MCF 10A (cell line): ENCODE measurements at places on chromosomes 12 and 14.

DNA sequence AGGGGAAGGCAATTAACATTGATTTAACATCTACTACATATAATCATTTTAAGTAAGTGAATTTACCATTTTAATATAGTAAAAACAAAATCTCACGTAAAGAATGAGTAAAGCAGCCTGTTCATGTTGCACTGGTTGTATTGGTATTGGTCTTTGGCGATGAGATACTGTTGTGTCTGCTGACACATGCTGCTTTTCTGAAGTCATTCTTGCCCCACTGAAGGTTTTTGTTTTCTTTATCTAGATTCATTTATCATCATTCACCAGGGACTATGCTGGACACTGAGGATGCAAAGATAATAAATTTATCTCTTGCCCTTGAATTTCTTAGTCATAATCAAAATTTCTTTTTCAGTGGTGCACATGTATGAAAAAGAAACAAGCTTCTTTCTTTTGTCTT, 246.2 kb upstream of the NPAS3 start:
- DNase-seq: no peak

- DNase-seq: no peak
These were observed 321.6 kb downstream of the ZFP36L1 start for GRCh38 chr14:68471029-68471963.

DNA sequence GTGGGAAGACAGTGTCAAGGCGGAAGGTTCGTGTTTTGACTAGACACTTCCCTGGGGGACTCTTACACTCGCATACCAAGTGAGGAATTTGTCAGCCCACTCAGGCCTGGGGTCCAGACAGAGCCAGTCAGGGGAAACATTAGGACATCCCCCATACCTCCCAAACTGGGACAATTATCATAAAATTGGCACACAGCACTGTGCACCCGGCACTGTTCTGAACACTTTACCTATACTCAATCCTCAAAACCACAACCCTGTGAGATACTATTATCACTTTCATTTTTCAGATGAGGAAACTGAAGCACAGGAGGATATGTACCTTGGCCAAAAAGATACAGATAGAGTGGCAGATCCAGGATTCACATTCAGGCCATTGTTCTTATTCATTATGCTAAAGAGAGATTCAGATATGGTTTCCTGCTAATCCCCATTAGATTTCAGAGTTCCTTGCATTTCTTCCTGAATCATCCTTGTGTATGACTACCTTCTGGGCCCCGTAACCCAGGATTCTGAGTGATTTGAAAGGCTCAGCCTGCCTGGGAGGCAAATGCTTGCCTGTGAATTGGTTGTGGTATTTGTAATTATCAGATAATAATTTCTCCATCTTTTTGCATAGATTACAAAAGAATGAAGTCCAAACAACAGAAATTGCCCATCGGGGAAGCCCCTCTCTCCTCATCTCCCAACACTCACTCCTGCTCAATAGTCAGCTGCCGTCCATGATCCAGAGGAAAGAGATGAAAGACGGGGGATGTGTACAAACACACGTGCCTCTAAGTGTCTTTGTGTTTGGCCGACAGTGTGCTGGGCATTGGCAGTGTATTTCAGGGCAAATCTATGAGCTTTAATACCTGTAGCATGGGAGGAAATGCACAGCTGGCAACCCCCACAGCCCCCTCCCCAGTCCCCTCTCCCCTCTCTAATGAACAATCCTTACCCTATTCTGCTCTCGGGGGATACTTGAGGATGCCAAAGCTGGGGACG, 4.6 kb downstream of the TAC3 start:
- DNase-seq: no peak

DNA sequence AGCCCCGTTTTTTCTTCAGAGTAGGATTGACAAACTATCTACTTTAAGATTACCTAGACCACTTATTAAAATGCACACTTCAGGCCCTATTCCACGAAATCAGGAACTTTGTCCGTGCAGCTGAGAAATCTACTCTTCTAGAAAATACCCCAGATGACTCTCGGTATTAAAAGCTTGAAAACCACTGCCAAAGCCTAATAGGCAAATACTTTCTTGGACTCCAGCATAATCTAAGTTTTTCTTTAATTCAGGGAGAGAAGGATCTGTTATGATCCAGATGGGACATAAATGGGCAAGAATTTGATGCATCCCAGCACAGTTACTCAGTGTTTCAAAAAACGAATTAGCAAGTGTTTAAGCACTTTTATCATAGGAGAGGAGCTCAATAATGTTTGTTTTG, 94.5 kb downstream of the TMX1 start:
- no peak for DNase-seq

GRCh38 chr14:33814010-33814409, 136.9 kb downstream of the EGLN3 start:
- no peak for DNase-seq

- no peak for DNase-seq
These were observed 5.3 kb downstream of the ISCU start for GRCh38 chr12:108567406-108568337.

GRCh38 chr12:6961695-6962284, 8.7 kb downstream of the PHB2 start:
- DNase-seq: peak; percentile 83

- peak; percentile 25 for DNase-seq
These were observed 93.1 kb upstream of the EVL start for GRCh38 chr14:99971941-99972747.

GRCh38 chr14:45251912-45252311, 1.1 kb downstream of the MIS18BP1 start:
- peak; percentile 44 for DNase-seq

- DNase-seq: no peak
These were observed 31.9 kb upstream of the IFNG-AS1 start for GRCh38 chr12:67957383-67957782.

- DNase-seq: peak; percentile 90
These were observed 26.0 kb downstream of the MAPK1IP1L start for GRCh38 chr14:55077170-55078151.

DNA sequence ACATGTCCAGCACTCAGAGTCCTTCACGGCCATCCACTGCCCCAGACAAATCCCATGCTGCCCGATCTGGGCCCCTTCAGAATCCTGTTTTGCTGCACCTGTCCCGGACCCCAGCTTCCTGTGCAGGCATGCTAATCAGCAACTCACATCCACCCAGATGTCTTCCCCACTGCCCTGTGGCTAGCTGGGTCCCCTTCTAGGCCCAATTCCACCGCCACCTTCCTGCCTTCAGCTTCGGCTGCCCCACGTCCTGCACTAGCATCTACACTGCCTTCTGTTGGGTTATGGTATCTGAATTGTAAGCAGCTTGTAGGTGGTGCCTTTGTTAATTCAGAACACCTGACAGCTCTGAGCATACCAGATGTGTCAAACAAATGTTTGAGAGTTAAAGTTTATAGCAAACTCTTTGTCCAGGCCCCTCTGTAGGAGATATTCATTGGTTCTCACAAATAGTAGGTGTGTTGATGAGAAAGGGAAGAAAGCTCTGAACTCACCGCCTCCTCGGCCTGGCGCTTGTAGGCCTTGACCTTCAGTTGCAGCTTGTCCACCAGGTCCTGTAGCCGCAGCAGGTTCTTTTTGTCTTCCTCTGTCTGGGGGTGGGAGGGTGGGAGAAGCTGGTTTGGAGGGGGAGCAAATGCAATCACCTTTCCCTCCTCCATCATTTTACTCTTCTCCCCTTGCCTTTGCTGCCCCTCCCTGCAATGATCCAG, 6.0 kb downstream of the CMTM5 start:
- DNase-seq: no peak

GRCh38 chr12:17239874-17240273, 633.9 kb upstream of the LMO3 start:
- DNase-seq: no peak

- DNase-seq: peak; percentile 7
These were observed 150.9 kb upstream of the SLC38A2 start for GRCh38 chr12:46523446-46523845.

DNA sequence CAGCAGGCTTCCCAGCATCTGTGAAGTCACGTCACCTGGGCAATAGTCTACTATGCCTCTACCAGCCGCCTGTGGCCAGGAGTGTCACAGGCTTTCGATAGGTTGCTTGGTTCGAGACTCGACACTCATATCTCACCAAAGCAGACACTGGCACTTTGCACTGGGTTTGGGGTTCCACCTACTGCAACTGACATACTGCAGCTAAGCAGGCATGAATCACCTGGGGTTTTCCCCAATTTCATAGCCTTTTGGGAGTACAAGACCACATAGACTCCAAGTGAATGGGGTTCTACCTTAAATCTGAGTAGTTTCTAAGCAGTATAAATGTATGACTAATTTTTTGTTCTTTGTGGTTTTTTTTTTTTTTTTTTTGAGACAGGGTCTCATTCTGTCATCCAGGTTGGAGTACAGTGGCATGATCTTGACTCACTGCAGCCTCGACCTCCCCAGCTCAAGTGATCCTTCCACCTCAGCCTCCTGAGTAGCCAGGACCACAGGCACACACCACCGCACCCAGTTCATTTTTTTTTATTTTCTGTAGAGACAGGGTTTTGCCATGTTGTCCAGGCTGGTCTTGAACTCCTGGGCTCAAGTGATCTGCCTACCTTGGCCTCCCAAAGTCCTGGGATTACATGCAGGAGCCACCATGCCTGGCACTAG, 32.1 kb downstream of the DMAC2L start:
- DNase-seq: peak; percentile 59

DNA sequence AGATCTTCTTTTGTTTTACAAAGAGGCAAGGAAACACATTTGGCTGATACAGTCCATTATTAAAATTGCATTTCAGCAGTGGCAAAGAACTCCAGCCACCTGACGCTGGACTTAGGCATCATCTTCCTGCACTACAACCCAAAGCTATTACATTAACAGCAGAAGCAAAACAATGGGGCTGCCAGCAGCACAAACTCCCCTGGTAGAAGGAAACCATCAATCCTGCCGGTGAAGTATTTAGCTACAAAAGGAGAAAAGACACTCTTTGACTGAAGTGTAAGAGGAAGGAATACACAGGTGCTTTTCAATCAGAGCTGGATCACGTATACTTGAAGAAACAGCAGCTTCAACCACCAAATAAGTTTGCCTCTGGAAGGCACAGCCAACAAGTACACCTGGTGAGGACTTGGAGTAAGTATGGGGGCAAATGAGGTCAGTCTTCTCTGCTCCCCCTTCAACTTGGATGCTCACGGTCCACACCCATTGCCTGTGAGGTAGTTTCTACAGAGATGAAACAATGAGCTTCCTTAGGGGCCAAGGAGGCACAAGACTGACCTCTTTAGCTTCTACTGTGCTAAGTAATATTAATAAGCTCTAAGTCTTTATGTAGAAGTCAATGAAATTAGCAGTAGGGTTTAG, 125.9 kb upstream of the FOXN3 start:
- no peak for DNase-seq

- no peak for DNase-seq
These were observed 47.1 kb downstream of the SINHCAF start for GRCh38 chr12:31278832-31279231.

GRCh38 chr12:119036878-119037825, 55.8 kb downstream of the SRRM4 start:
- DNase-seq: no peak
